Left ventricle myocardium superior (tissue), 1 donor: ENCODE measurements at places on chromosomes 1 and 21.

- DNase-seq = no peak
Measured at GRCh38 chr1:33354707-33355316, 33.9 kb upstream of the A3GALT2 start.

GRCh38 chr1:44890007-44890406 lies 47.0 kb upstream of the PTCH2 start:
- no peak for DNase-seq

DNA sequence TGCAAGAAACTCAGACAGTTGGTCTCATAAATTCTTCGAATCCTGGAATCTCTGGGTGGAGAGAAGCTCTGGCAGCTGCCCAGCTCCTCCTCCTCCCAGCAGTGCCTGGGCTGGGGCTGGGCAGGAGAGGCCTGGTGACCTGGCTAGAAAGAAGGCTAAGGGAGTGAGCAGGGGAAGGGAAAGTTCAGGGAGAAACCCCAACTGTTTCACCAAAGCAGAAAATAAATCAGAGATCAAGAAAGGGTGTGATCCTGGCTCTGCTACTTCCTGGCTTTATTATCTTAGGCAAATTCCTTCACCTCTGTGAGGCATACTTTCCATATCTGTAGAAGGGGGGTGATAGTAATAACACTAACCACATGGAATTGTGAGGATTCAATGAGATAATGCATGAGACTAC lies 8.8 kb upstream of the COL16A1 start:
- peak; percentile 70 for DNase-seq

DNA sequence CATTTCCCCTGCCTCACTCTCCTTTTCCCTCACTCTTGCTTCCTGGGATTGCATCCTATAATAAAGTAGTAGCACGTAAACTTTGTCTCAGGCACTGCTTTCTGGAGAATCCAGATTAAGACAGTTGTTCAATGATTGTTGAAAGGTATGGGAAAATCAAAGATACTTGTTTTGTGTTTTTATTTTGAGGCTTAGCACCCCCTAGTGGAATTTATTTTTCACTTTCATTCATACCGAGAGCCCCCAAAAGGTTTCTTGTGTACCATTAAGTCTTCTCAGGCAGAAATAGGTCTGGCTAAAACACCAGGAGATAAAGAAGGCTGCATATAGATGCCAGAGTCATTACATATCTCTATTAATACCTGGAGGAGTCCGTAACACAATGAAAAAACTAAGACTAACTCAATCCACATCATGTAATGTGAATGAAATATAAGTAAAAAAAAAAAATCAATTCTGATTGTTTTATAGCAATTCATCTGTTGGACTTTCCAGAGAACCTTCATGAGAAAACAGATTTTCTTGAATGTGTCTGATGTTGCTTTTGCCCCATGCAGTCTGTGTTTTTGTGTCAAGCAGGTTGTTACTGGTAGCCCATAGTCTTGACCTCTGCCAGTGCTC lies 103.5 kb downstream of the RPE65 start:
- no peak for DNase-seq

- DNase-seq = no peak
Measured at GRCh38 chr1:81008293-81008692, 792.4 kb upstream of the ADGRL2 start.

GRCh38 chr1:63628607-63629006 lies 35.4 kb downstream of the PGM1 start:
- DNase-seq = no peak

DNA sequence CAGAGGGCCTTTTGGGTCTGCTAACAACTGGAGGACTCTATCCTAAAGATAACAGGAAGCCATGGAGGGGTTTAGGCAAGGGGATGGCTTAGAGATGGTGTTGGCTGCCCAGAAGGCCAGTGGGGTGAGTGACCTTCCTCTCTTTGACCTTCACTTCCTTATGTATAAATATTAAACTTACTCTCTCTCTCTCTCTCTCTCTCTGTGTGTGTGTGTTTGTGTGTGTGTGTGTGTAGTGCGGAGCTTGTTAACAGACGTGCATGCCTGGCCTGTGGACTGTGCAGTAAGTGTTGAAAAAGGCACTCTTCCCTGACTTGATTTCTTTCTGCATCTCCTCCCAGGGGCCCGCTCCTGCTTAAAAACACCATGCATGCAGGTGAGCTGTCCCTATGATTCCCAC lies 10.0 kb downstream of the MROH7 start:
- DNase-seq = no peak

GRCh38 chr1:225897595-225898514 lies 8.9 kb upstream of the LEFTY1 start:
- DNase-seq = no peak

GRCh38 chr1:178060789-178061556 lies 32.9 kb upstream of the RASAL2 start:
- no peak for DNase-seq

GRCh38 chr1:228944935-228945371 lies 209.7 kb downstream of the RHOU start:
- no peak for DNase-seq

- no peak for DNase-seq
Measured at GRCh38 chr1:71438626-71439025, 357.8 kb upstream of the ZRANB2 start.

GRCh38 chr1:34163792-34164731 lies 968 bp downstream of the CSMD2 start:
- no peak for DNase-seq

GRCh38 chr21:36545776-36546511 lies 66.0 kb upstream of the CLDN14 start:
- DNase-seq = no peak

DNA sequence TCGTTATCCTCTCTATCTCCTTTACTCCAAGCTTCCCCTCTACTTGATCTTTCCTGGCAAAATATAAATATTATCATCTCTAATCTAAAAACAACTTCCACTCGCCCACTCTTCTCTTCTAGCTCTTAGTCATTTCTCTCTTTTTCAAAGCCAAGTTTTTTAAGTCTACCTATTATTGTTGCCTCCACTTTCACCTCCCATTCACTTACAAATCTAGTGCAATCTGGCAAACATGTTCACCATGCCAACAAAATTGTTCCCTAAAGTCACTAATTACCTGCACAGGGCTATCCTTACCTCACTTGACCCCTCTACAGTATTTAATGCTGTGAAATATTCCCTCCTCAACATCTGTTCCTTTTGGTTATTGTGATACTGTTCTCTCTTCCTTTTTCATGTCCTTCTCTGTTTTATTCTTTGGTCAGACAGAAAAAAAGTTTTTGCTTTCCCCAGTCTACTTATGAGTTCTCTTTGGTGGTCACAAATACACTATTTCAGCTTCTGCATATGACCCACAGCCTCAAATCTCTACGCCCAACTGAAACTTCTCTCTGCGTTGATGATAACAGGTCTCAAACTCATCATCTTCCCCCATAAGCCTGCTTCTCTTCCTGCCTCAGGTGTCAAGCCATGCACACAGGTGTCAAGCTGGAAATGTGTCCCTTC lies 31.9 kb upstream of the RAP1A start:
- no peak for DNase-seq

GRCh38 chr1:169859001-169859400 lies 34.7 kb downstream of the SCYL3 start:
- no peak for DNase-seq

GRCh38 chr1:1236176-1236763 lies 4.2 kb downstream of the B3GALT6 start:
- DNase-seq = no peak

GRCh38 chr1:206805357-206805756 lies 33.1 kb upstream of the IL10 start:
- DNase-seq = no peak

- no peak for DNase-seq
Measured at GRCh38 chr1:18635070-18635577, 4.5 kb downstream of the PAX7 start.

GRCh38 chr1:194215448-194215847 lies 1029.0 kb upstream of the B3GALT2 start:
- DNase-seq = no peak

GRCh38 chr1:81228926-81229325 lies 571.8 kb upstream of the ADGRL2 start:
- DNase-seq = no peak

- no peak for DNase-seq
Measured at GRCh38 chr1:119083980-119084379, 56.5 kb downstream of the WARS2 start.

DNA sequence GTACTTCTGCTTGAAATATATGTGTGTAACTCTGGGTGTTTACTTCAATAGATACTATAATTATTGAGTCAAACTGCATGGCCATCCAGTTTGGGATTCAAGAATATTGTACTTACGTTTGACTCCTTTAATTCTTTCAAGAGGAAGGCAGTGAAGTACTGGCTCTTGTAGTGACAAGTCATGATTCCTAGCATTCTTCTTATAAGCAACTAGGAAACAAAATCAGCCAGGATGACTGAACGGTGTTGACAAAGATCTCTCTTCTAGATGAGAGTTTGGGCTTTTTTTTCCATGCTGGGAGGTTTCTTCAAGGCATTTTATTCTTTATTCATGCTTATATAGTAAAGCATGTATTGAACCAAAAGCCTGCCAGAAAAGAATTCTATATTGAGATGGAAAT lies 58.3 kb downstream of the CLEC20A start:
- no peak for DNase-seq

- no peak for DNase-seq
Measured at GRCh38 chr21:44057960-44058651, 46.0 kb downstream of the TRAPPC10 start.

GRCh38 chr21:26708223-26708800 lies 135.2 kb upstream of the CYYR1 start:
- no peak for DNase-seq

DNA sequence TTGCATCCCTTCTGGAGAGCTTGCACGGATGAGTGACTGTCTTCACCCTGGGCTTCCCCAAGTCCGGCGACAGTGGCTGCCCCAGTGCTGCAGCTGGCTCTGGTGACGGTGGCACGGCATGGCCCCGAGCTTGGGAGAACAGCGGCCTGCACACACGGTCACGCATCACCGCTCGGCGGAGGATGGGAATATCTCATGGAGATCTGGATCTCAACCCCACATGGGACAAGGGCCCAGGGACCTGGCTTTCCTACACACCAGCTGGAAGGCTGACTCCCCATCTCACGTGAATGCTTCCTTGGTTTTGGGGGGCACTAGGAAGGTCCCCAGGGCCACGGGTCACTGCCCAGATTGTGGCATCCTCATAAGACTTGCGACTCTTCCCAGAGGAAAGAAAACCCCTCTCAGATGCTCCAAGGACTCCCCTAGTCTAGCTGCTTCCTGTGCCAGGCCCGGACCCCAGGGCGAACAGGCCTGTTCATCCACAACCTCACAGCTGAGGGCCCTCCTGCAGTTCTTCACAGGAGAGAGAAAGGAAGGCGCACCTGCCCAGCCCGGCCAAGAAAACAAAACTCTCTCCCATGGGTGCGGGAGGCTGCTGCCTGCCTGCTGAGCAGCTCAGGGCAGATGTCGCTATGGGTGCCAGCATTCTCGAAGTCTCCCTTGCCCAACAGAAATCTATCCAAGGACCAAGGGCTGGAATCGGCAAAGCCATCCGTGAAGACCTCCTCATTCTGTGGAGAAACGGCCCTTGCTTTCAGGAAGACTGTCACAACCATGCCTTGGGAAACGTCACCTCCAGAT lies 9.9 kb downstream of the CFAP410 start:
- no peak for DNase-seq

DNA sequence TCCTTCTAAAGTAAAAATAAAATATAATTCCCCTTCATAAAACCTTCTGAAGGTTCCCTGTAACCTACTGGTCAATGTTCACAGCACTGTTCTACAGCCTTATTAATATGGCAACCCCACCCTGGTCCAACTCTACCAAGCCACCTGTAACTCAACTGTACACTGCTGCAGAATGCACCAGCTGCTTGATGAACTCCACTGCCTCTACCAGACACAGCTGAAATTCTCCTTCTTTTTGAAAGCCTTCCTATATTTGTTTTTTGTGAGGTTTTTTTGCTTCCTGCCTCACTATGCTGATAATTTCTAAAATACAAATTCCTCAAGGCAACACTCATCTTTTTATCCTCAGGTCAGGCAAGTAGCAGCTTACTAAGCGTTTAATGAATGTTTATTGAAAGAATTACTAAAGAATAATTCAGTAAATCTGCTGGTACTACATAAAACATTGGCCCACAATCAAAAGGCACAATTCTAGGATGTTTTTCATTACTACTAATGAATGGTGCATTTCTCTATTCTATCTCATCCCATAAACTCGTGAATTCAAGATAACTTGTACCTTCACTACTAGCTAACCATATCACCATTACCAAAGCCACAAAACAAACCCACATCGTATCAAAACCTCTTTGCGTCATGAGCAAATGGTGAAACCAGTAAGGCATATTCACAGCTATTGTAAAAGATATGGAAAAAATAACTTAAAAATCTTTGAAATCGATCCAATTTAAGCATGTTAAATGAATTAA lies 2.4 kb downstream of the SSX2IP start:
- no peak for DNase-seq
